Esophagus squamous epithelium (tissue), 5 donors: ENCODE measurements at places on chromosomes 6 and 20.

GRCh38 chr6:17289630-17290061 lies 8.5 kb downstream of the RBM24 start:
- peak overlapping the region; percentile 64 for H3K27ac ChIP-seq
- no peaks in the 10 kb centered on the region for H3K36me3 ChIP-seq
- DNase-seq: no peak
- H3K27me3 ChIP-seq: peaks cover 25% of the 10 kb centered on the region

DNA sequence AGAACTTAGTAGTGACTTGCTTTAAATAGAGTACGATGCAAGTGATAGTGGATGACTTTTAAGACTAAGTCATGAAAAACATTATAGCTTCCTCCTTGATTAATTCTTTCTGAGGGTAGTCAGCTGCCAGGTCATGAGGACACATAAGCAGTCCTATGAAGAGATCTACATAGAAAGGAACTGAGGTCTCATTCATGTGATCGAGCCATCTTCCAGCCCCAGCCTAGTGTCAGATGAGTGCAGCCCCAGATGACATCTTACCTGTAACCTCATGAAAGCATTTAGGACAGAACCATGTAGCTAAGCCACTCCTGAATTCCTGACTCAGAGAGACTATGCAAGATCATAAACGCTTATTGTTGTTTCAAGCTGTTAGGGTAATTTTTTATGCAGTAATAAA lies 67.7 kb downstream of the AK9 start:
- no peak for DNase-seq
- no peak overlapping the region for H3K4me3 ChIP-seq
- no peaks in the 10 kb centered on the region for H3K27me3 ChIP-seq
- H3K36me3 ChIP-seq: no peaks in the 10 kb centered on the region
- H3K27ac ChIP-seq: no peak overlapping the region

- H3K27me3 ChIP-seq: no peaks in the 10 kb centered on the region
- H3K27ac ChIP-seq: peak overlapping the region; percentile 81
- H3K4me3 ChIP-seq: peak overlapping the region; percentile 53
- peaks cover 36% of the 10 kb centered on the region for H3K4me1 ChIP-seq
- DNase-seq: no peak
Measured at GRCh38 chr20:53579581-53580375, 13.9 kb downstream of the ZNF217 start.

GRCh38 chr6:35919827-35920751 lies 809 bp downstream of the SRPK1 start:
- DNase-seq: peak; percentile 5
- peak overlapping the region; percentile 96 for H3K27ac ChIP-seq
- H3K4me1 ChIP-seq: peaks cover 11% of the 10 kb centered on the region
- H3K36me3 ChIP-seq: no peaks in the 10 kb centered on the region
- peak overlapping the region; percentile 68 for H3K4me3 ChIP-seq
- H3K27me3 ChIP-seq: no peaks in the 10 kb centered on the region

DNA sequence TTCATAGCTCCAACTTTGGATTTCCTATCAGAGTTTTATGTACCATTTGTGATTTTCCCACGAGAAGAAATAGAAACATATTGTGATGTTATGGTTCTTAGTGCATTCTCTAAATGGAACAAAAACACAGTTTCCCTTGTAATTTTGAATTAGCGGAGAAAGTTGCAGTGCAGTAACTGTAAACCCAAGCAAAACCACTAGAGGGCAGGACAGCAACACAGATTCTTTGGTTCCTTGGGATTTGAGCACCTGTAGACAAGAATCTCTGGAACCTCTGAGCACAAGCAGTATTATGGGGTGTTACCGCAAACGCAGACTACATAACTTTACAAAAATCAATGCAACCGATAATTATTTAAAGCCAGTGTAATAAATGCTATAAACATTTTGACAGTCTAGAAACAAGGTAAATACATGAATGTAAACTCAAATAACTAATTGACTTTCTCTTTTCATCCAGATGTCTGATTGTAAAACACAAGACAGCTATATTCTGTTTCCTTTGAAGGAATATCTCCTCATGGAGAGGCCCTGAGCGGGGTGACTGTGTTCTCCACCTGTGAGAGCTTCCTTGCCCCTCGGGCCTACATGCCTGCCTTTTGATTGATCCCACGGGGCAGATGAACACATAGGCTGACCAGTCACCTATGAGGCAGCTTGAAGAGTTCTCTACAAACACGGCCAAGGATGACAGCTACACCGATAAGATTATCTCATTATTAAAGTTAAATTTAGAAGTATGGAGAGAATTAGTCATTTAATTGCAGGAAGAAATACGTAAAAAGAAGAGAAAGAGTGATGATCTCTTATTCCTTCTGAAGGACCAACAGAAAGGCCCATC lies 67.5 kb upstream of the COL21A1 start:
- H3K27ac ChIP-seq: no peak overlapping the region
- no peak for DNase-seq
- no peaks in the 10 kb centered on the region for H3K36me3 ChIP-seq
- H3K27me3 ChIP-seq: no peaks in the 10 kb centered on the region

DNA sequence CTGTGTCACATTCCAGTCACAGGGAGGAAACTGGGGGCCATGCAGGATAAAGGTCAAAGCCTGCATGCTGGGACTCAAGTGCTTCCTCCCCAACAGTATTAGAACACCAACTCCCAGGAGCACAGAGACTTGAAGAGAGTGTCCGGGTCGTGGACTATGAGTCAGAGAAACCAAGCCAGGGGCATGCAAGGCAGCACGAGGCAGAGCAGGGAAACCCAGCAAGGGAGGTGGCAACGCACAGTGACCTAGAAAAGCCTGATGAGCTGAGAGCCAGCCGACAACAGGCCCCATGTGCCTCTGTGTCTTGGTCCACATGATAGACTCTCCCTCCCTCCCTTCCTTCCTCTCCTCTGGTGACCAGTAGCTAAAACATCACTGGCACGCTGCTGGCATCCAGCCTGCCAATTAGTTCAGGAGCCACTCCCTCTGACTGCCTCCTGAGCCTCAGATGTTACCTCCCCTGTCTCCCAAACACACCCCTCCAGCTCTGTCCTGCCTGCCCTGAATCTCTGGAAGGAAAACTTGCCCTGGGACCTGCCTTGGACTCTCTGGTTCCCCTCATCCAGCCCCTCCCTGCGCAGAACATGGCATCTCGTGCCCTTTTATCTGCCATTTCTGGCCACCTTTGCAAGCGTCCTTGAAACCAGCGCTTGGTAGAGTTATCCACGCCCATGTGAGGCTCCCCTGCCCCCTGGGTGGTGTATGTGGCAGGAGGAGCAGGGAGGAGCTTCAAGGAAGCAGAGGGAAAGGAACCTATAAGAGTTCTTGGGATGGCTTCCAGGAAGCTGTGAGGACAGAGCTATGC lies 16.2 kb upstream of the RNF39 start:
- no peaks in the 10 kb centered on the region for H3K27me3 ChIP-seq
- H3K4me1 ChIP-seq: no peaks in the 10 kb centered on the region
- no peak overlapping the region for H3K4me3 ChIP-seq
- no peak for DNase-seq
- no peaks in the 10 kb centered on the region for H3K36me3 ChIP-seq

DNA sequence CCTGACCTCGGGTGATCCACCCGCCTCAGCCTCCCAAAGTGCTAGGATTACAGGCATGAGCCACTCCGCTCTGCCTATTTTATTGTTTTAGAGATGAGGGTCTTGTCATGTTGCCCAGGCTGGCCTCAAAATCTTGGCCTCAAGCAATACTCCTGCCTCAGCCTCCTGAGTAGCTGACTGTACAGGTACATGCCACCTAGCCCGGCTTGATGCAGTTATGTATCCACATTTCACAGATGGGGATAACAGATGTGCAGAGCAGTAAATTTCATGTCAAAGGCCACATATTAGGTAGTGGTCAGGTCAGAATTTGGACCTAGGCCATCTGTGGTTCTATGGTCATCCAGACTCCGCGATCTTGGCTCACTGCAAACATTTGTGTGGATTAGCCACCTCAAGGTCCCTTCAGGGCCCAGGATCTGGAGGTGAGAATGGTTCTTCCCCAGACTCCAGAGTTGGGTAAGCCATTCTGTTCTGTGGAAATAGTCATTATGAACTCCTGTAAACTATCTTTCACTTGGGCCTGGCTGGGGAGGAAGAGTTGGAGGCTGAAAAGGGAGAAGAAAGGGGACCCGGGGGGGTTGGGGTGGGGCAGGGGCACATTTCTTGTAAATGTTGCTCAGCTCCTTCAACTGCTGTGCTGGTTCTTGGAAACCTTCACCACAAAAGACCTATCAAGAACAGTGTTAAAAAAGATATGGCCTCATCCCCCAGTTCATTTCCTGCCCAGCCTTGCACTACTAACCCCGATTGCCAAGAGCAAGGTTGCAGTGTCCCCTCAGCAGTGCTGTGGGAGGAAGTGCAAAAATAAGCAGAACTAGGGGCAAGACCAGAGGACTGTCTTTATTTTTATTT lies 13.0 kb downstream of the PIM1 start:
- no peaks in the 10 kb centered on the region for H3K4me1 ChIP-seq
- no peak for DNase-seq
- no peaks in the 10 kb centered on the region for H3K27me3 ChIP-seq

DNA sequence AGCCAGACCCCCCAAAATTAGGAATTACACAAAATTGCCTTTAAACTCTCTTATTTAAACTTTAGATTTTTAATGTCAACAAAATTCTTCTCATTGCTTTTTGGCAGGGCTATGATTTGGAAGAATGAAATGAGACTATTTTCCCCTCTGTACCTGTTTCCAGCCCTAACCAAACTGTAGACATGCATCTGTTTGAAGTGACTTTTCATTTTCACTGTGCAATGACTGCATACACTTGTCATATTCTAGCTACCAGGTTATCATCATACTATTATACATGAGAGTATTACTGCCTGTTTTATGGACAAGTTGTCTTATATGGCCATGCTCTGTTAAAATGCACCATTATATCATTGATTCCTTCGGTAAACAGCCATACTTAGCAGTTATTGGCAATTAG lies 295.2 kb downstream of the TBC1D7 start:
- H3K4me3 ChIP-seq: no peak overlapping the region
- H3K27me3 ChIP-seq: no peaks in the 10 kb centered on the region
- no peaks in the 10 kb centered on the region for H3K36me3 ChIP-seq
- H3K27ac ChIP-seq: no peak overlapping the region
- DNase-seq: no peak

DNA sequence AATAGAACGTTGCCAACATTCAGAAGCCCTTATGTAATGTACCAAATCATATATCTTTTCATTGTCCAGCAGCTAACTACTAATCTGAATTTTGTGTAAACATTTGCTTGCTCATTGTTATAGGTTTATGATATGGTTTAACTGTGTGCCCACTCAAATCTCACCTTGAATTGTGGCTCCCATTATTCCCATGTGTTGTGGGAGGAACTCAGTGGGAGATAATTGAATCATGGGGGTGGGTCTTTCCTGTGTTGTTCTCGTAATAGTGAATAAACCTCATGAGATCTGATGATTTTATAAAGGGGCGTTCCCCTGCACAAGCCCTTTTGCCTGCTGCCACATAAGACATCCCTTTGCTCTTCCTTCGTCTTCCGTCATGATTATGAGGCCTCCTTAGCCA lies 91.9 kb upstream of the CLVS2 start:
- H3K27ac ChIP-seq: no peak overlapping the region
- no peaks in the 10 kb centered on the region for H3K27me3 ChIP-seq
- H3K4me3 ChIP-seq: no peak overlapping the region
- H3K4me1 ChIP-seq: no peaks in the 10 kb centered on the region
- H3K36me3 ChIP-seq: no peaks in the 10 kb centered on the region

DNA sequence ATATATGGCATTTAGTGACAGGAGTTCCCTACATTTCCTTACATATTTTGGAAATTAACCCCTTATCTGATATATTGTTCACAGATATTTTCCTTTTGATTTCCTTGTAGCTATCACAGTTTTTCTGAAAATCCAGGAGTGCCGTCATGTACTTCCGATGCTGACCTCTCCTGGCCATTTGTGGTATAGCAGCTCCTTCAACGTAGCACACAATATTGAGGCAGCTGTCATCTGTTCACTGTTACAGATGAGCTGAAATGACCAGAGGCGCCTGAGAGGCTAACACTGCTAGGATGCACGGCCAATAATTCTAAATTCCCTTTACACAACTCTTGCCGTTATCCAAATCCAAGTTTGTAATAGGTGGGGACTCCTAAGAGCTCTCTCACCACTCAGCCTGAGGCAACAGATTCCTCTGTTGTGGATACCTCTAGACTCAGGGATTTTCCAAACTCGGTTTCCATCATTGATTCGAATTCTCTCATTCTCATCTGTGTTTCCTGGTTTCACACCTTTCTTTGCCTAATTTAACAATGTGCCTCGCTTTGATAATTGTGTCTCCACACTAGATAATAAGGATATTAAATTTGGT lies 53.0 kb downstream of the MMUT start:
- no peaks in the 10 kb centered on the region for H3K27me3 ChIP-seq
- no peak overlapping the region for H3K4me3 ChIP-seq
- H3K27ac ChIP-seq: no peak overlapping the region
- H3K36me3 ChIP-seq: no peaks in the 10 kb centered on the region
- H3K4me1 ChIP-seq: no peaks in the 10 kb centered on the region

- H3K4me1 ChIP-seq: no peaks in the 10 kb centered on the region
- no peaks in the 10 kb centered on the region for H3K27me3 ChIP-seq
- H3K36me3 ChIP-seq: peaks cover 5% of the 10 kb centered on the region
- H3K4me3 ChIP-seq: no peak overlapping the region
- no peak overlapping the region for H3K27ac ChIP-seq
Measured at GRCh38 chr6:84213217-84213616, 14.2 kb downstream of the CEP162 start.
